Activated naive CD4-positive, alpha-beta T cell treated with Interleukin-2 at 50 U/mL for 16 hours (primary cell): ENCODE measurements at places on chromosomes 2 and 18.

- no peak for DNase-seq
Measured at GRCh38 chr18:32771871-32772580, 797 bp downstream of the KLHL14 start.

DNA sequence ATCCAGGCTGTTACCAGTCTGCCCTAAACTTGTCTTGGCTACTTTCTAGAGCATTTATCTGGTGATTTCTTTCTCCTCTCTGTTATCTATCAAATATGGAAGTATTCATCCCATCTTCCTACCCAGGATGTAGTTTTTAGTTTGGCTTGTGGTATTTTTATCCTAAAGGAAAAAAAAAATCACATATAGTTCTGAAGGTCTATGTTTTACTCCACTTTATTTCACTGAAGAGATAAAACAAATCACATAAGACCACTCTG is 62.2 kb downstream of the PXDN start:
- DNase-seq, result no peak

- DNase-seq, result no peak
Measured at GRCh38 chr2:71546275-71546638, 92.9 kb downstream of the DYSF start.

DNA sequence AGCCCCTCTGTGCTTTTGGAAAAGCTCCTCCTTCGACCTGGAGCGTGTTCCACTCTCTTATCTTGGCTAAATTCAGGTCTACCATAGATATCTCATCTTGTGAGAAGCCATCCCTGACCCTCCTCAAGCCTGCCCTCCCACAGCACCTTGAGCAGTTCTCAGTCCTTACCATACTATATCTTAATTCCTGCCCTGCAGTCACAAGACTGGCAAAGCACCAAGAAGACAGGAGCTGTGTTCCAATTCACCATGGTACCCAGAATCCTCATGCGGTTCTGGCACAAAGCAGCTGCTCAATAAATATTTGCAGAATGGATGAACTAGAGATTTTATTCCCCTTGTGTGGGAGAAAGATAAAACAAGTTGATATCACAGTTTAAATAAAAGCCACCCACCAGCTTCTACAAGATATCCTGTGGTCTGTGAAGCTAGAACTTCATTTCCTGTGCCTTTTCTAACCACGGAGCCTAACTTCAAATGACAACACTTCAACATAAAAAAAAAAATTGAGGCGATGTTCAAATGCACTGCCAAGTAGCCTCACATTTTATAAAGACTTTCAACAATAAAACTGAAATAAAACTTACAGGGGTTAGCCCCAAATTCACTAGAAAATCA is 19.5 kb downstream of the MARCHF4 start:
- DNase-seq, result no peak

GRCh38 chr2:57842531-57842930 is 204.1 kb upstream of the VRK2 start:
- no peak for DNase-seq

DNA sequence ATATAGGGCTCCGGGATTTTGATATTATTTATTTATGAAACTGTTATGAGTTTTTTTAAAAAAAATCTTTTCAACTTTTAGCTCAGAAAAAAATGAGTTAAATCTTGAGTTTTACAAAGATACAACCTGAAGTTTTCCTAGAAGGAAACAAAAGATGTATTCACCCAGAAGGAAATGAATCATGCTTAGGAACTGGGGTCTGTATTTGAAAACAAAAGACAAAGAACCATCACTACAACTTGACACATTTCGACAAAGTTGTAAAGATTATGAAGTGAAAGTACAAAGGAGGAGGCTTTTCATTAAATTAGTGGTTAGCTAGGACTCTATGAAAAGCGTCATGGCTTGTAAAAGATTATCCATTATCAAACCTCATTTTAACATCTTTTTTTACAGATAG is 143.3 kb downstream of the PDE1A start:
- DNase-seq, result no peak
